ENCODE measurements at places on chromosomes 11 and 22.

- no peak for DNase-seq
Observed at GRCh38 chr11:88345949-88346348, 8.4 kb upstream of the CTSC start.

- DNase-seq = no peak
Observed at GRCh38 chr11:4134806-4135205, 40.2 kb downstream of the RRM1 start.

GRCh38 chr11:45332276-45332934 lies 46.3 kb upstream of the SYT13 start:
- DNase-seq = no peak

DNA sequence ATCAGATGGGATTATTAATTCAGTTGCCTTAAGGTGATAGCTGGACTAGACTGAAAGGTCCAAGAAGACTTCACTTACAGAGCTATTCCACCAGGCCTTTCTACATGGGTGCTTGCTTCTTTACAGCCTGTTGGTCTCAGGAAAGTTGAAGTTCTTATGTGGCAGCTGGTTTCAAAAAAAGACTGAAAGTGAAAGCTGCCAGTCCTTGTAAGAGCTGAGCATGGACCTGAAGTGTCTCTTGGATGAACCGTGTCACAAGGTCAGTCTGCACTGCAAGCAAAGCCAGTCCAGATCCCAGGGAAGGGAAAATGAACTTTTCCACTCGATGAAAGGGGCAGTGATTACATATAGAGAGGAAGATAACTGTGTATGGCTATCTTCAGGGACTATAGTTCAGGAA lies 201.5 kb upstream of the LUZP2 start:
- DNase-seq = no peak

DNA sequence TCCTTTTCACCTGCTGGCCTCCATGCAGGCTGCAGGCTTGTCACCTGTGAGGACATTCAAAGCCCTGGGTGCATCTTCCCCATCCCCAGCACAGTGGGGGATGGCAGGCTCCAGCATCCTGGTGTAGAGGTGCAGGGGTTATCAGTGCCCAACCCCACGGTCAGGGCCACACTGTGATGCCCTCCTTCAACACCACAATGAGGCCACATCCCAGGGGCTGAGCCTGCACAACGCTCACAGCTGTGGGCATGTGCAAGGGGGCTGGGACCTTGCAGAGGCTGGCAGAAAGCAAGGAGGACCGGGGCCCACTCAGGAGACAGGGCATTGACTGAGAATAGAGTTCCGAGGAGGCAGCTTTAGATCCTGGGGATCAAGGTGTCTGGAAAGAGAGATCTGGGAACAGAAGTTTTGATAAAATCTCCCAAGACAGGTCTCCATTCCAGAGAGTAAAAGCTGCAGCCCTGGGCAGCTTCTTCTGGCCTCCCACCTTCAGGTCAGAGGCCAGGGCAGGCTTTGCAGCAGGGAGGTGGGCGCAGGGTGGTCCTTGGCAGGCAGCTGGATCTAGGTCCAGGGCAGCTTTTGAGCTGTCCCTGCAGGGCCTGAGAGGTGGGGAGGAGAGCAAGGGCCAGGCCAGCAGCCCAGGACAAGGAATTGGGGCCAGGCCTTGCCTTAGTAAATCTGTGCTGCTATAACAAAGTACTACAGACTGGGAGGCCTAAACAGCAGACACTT lies 250.8 kb upstream of the B3GAT1 start:
- DNase-seq = no peak

- DNase-seq = no peak
Observed at GRCh38 chr11:119701591-119702549, 27.1 kb downstream of the NECTIN1 start.

DNA sequence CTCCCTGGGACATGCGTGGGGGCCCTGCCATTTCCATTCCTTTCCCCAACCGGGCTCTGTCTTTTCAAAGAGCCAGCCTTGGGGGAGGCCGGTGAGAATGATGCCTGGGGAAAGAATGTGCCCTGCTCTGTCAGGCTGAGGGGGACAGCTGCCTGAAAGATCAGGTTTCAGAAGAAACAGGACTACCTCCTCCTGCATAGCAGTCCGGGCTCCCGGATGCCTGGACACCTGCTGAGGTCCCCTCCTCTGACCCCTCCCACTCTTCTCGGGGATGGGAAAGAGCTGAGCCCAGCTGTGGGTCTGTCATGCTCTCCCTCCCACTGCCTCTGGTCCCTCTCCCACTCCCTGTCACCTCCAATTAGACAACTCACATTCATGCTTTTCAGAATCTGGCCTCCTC lies 41.8 kb upstream of the CDON start:
- no peak for DNase-seq

DNA sequence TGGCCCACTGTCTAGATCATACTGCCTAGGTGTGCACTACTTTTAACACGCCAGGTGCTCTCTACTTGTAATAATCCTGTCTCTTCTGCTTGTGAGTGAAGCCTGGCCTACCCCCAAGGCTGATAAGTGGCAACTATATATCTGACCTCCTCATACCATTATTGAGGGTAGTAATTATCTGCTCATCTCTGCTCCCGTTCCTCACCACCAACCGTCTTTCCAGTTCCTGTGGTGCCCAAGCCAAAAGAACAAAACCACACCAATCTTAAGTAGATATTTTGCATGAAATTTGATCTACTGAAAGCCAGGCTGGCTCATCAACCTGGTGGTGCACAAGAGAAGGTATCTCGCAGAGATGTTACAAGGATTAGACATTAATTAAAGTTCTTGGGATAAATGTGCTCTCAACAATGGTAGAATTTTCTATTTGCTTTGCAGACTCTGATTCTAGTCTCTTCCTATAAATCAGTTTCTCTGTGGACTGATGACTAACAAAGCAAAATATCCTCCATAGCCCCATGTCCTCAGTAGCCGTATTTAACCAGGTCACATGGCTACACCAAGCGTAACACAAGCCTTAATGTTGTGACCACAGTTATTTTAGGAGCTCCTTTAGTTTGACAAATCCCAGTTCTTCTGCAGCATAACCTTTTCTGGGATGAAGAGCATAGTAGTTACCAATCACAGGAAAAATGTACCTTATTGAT lies 267.2 kb downstream of the NTM start:
- DNase-seq = no peak

GRCh38 chr11:75560644-75561043 lies 1.4 kb upstream of the SERPINH1 start:
- DNase-seq = no peak

DNA sequence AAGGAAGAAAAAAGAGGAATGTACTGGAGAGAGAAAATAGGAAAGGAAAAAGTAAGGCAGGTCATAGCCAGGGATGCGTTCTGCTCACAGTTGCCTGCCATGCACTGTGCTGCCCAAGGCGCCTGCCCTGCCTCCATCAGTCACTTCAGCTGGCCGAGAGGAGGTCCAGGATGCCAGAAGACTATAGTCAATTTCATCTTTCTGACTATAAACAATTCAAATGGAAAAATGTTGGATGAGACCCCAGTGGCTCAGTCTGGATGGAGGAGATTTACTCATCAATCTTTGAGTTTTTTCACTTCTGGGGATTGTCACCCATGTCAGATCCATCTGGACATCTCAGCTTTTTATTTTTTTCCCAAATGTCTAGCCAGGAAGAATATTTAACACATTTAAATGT lies 36.7 kb upstream of the CLMP start:
- DNase-seq = no peak

DNA sequence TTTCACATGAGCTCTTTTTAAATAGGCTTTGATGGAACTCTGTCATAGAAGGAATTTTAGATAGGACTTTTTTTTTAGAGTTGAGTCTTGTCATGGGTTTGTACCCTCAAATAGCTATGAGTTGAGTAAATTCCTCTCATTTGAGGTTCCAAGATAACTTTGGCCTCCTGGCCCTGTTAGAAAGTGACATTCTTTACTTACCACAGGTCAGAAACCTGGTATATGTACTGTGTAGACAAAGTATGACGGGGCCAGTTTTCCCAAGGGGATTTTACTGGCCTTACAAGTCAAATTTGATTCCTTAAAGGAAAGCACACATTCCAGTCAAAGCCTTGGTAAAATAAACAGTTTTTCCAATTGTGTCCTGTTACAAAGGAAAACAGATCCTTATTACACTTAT lies 729.3 kb upstream of the LUZP2 start:
- DNase-seq = no peak

- no peak for DNase-seq
Observed at GRCh38 chr11:44550123-44550522, 15.3 kb upstream of the CD82 start.

- no peak for DNase-seq
Observed at GRCh38 chr11:38060920-38061319, 1462.9 kb upstream of the RAG2 start.

DNA sequence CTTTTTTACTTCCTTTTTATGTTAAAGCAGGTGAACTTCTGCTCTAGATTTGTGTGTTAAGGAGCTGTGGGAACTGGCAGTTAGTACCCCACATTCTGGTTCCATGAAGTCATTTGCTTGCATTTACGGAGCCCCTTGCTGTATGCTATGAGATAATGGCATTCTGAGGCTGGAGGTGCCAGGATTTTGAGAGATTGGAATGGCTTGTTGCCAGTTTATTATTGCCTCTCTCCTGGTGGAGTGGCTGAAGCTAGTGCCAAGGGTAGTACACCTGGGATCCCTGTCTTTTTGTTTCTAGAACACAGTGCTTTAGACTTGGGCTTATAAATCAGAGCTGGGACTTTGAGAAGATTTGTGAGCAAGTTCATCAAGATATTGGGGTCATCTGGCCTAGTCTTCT lies 73.8 kb downstream of the STIM1 start:
- DNase-seq = no peak

- no peak for DNase-seq
Observed at GRCh38 chr11:75743711-75744563, 24.6 kb upstream of the DGAT2 start.

DNA sequence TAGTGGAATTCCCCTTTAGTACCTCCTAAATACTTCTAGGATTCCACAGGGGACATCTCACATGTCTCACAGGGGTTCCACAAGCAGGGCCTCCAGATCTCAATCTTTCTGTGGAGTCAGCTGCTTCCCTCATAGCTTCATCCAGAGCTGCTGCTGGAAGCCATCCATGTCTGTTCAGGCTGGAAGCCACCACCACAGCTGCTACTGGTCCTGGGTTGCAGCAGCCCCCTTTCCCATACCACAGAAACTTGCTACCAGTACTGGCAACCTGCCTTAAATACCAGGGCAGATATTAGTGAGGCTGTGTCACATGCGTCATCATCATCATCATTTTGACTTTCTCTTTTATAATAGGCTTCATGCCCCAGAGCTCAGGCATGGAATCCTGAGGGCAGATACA lies 242.7 kb upstream of the NCAM1 start:
- no peak for DNase-seq

- DNase-seq = no peak
Observed at GRCh38 chr11:131354251-131354701, 16.1 kb upstream of the NTM start.

GRCh38 chr11:112321501-112322172 lies 61.0 kb upstream of the PLET1 start:
- DNase-seq = no peak

DNA sequence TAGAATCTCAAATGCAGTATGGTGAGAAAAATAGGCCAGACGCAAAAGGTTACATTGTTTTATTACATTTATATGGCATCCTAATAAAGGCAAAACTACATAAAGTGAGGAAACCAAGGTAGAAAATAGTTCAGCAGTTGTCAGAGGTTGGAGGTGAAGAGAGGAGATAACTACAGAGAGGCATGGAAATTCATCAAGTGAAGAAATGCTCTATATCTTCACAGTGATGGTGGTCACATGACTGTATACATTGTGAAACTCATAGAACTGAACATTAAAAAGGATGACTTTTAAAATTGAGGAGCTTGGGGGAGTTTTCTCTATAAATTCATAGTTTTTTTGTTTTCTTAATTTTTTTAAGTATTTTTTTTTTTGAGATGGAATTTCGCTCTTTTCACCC lies 14.4 kb downstream of the LGR4 start:
- no peak for DNase-seq

DNA sequence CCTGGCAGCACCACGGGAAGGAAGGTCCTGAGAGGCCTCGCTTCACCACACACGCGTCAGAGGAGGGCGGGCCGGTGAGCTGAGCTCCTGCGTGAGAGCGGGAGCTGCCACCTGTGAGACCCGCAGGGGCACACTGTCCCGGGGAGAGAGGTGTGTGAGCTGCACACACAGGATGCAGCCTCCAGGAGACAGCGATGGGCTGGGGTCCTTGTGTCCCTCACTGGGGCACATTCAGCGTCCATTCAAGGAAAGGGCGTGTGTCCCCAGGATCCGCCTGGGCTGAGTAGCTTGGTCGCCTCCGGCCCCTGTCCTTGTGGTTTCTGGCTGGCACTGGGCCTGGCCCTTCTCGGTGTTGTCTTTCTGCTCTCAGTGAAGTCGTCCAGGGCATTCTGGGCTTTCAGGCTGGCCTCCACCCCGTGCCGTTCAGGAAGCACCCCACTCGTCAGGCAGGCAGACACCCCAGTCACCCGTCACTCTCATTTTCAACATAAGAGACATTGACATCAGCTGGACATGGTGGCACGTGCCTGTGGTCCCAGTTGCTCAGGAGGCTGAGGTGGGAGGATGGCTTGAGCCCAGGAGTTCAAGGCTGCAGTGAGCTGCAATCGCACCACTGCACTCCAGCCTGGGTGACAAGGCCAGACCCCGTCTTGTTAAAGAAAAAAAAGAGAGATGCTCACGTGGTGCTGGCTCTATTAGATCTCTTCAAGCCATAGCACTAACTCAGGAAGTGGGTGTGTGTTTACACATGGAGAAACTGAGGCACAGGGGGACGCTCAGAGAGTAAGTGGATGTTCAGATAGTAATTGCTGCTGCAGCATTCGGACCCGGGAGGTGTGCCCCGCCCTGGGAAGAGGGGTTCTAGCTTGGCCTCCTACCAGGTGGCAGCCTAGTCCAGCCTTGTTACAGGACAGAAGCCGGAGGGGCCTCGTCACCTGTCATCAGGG lies 1081.6 kb downstream of the BRD1 start:
- no peak for DNase-seq

DNA sequence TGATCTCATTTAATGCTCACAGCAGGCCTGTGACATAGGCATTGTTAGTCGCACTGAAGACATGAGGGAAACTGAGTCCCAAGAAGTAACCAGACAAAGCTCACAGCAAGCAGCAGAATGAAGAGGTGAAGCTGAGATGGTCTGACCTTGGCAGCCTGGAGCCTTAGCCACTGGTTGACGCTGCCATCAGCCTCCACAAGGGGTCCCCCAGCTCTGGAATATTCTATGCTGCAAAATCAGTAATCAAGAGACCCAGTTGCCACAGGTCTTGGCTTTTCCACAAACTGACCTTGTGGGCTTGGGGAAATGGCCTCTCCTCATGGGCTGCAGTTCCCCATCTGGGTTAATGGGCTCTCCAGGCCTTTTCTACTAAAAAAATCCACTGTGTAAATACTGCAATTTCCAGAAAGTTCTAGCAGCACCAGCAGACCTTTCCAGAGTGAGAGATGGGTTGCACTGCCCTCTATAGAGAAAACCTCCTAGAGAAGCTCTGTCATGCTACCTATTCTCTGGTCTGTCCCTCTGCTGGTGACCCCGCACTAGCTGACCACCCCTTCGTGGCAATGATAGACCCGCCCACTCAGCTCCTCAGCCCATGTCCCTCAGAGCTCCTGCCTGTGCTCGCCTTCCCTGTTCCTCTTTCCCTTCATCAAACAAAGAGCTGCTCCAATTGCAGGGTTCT lies 22.6 kb upstream of the ISX start:
- no peak for DNase-seq

Measured in stimulated activated CD8-positive, alpha-beta memory T cell treated with anti-CD3 and anti-CD28 coated beads, Interleukin-12 subunit alpha, Interleukin-12 subunit beta, amount 100 ng/mL, for 1 hour (primary cell).